ENCODE measurements at places on chromosomes 2 and 18.

DNA sequence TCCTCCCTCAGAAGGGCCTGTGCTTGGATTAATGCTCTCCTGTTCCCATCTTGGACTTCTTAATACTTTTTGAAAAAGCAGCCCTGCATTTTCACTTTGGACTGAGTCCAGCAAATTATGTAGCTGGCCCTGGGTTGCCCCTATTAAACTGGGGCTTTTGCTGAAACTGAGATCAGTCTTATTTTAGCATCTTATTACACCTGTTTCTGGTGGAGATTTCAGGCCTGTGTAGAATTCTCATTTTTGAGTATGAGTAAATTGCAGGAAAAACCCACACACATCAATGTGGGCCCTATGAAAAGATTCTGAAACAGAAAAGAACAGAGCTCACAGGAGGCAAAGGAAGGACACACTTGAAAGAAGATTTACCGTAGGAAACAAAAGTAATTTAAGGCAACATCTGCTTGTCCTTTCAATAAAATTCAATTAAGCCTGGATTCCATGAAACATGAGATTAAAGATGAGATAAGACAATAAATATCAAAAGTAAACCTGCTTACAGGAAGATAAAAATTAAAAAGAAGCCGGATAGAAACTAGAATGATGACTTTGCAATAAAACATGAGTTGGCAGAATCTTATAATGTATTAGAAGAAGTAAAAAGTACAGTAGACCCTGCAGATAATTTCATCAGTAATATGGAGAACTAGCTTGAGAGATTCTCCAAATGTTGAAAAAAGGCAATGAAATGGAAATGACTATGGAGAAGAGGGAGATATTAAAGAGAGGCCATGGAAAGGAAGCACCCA is 90.7 kb upstream of the GCFC2 start:
- no peak for DNase-seq

DNA sequence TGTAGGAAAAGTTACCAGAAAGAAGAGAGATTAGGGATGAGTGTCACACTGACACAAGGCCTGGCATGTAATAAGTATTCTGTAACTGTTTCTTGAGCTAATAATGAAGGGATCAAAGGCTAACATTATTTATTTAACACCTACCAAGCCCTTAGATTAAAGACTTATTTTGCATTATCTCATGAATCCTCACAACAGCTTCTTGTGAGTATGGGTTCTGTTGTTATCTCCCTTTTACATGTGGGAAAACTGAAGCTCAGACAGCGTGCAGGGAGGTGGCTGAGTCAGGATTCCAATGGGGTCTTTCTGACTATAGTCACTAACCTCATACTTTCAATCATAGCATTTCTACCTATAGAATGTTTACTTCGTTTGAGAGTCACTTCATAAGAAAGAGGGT is 79.0 kb upstream of the PROKR1 start:
- DNase-seq, result no peak

DNA sequence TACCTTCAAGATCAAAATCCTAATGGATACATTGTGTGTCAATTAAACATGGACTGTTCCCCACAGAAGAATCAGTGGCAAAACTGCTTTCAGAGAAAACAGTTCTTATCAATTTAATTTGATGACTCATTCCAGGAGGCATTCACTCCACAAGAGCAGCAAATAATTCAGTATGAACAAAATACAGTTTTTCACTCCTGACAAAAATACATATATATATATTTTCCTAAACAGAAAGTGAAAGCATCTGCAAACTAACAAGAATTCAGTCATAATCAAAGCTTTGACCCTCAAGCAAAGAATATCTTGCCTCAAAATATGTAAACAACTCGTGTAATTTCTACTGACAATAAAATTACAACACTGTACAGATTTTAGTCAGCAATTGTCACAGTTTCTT is 685.1 kb upstream of the SLC8A1 start:
- no peak for DNase-seq

DNA sequence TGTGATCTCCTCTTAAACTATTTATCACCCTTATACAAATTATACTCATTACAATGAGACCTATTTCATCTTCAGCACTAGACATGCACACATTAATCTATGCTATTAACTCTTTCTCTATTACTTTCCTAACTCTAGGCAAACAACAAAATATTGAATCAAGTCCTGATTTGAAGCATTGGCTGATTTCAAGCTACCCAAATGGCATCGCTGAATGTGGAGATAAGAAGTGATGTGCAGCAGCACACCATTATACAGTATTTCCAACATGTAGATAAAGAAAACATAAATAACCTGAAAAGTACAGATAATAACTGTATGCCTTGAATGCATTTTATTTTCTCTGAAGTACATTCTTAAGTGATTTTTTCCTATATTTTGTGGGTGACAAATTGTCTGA is 268.6 kb upstream of the GULP1 start:
- DNase-seq, result no peak

DNA sequence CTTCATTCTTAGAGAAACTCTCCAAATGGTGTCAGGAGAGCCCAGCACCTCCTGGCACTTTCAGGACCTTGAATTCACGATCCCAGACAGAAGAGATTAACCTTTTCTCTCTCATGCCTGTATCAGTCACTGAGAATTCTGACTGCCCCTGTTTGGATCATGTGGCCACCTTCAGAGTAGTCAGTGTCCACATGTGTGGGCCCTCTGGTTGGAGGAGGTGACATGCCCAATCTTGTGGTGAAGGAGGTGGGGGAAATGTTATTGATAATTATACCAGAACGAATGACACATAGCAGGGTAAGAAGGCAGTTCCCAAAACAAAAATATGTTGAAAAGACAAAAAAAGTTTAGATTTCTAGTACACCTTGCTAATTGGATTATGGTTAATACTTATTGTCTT is 31.7 kb downstream of the UBXN4 start:
- no peak for DNase-seq

DNA sequence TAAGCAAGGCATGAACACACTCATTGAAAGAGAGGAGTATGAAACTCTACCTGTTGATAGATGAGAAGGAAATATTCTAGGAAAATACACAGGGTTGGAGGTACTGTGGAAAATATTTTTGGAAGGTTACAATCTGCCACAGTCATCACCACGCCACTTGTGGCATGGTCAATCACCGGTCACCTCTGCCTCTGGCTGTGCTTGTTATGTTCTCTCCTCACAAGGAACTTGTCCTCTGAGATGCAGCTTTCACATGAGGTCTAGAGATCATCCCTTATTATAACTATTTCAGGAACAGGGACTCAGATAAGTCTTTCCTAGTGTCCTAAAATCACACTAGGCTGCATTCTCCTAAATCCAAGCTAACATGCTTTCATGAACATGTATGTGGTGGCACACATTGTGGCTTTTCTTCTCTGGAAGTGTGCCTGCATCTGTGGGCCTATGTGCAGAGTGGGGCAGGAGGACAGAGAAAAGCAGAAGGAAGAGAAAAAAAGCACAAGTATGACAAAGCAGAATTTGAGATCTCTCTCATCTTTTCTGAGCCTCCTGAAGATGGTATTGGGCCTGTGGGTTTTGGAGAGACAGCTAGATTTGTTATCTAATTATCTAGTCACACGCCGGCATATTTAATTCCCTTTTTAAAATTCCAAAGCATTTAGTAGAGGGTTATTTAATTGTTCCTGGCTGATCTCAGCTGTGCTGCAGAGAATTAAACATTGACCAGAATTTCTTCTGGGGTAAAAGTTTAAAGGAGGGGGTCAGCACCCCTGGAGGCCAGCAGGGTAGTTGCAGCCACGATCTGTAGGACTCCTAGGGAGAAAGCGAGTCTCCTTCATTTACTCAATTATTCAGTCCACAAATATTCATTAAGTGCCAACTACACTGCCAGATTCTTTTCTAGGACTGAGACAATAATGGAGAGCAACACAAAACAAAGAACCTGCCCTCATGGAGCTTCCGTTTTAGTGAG is 294.6 kb downstream of the RDH14 start:
- no peak for DNase-seq

- DNase-seq, result no peak
These were observed 6.9 kb downstream of the CREG2 start for GRCh38 chr2:101380376-101380775.

DNA sequence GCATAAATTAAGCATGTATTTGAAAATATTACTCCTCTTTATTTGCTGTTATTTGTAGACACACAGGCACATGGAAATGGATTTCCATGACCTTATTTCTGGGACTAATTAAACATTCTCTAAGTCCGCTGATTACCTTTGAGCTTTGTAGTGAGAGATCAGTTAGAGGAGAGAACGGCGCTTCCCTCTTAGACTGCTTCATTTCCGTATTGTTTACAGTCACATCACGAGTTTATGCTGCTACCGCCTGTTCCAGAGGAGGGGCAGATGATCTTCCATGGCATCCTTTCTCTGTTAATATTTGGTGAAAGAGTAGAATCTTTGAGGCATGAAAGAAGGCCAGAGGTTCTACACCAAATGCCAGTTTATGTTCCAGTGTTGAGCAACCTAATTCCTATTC is 404.4 kb downstream of the TRIB2 start:
- no peak for DNase-seq

GRCh38 chr2:75498907-75499306 is 61.8 kb downstream of the EVA1A start:
- DNase-seq, result no peak

GRCh38 chr2:9347411-9347881 is 75.9 kb downstream of the ITGB1BP1 start:
- DNase-seq, result no peak

- DNase-seq, result no peak
These were observed 230.2 kb downstream of the CDCA7 start for GRCh38 chr2:173584676-173585458.

- DNase-seq, result no peak
These were observed 417.4 kb downstream of the TNS1 start for GRCh38 chr2:217585362-217585761.

DNA sequence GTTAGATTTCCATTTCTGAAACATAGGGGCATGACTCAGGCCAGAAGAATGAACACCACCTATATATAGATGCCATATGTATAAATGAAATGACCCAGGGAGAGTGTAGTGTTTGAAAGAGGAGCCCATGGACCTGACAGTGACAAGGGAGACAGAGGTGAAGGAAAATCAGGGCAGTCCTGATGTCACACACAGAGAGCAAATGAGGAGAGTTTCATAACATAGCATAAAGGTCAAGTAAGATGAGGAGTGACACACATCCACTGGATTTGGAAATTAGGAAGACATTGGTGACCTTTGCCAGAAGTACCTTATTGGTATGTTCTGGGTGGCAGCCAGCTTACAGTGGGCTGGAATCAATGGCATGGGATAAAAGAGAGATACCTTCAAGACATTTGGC is 276.7 kb downstream of the ZNF385B start:
- no peak for DNase-seq

DNA sequence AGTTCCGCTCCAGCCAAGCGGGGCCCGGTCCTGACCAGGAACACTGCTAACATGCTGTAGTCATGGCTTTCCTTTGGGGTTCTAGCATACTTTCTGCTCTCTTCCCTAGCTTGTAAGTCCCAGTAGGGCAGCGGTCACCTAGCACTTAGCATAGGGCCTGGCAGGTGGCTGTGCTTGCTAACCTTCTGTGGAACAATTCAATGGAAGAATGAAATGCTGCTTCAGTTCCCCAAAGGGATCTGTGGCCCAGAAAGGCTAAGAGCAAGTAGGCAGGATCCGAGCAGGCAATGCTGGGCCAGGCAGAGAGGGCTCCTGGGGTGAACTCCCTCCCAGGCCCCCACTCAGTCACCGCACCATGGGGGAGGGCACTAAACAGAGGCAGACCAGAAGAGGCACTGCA is 266.8 kb downstream of the CELF4 start:
- no peak for DNase-seq

- DNase-seq, result no peak
These were observed 125.7 kb downstream of the PDE1A start for GRCh38 chr2:182301093-182301492.

DNA sequence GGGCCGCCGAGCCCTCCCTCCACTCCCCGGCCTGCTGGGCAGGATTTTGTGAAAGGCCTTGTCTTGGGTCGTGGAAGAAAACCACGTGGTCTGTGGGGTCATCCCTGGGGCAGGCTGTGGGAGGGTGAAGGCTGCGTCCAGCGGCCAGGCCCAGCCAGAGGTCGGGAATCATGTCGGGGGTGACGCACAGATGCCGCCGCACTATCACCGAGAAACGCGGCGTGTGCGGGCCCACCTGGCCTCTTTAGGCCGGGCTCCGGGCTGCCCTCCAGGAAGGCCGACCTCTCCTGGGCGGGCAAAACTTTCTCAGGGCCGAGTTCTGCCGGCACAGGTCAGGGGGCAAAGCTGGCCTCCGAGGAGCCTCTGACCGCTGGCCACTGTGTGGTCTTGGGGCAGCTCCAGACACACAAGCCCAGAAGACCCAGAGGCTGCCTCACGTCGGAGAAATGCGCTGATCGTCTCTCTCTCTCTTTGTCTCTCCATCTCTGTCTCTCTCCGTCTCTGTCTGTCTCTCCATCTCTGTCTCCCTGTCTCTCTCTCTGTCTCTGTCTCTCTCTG is 28.4 kb downstream of the NFATC1 start:
- DNase-seq, result no peak

GRCh38 chr2:222807431-222807830 is 53.4 kb upstream of the ACSL3 start:
- DNase-seq, result no peak

- DNase-seq, result no peak
These were observed 31.1 kb downstream of the HK2 start for GRCh38 chr2:74864728-74865722.

DNA sequence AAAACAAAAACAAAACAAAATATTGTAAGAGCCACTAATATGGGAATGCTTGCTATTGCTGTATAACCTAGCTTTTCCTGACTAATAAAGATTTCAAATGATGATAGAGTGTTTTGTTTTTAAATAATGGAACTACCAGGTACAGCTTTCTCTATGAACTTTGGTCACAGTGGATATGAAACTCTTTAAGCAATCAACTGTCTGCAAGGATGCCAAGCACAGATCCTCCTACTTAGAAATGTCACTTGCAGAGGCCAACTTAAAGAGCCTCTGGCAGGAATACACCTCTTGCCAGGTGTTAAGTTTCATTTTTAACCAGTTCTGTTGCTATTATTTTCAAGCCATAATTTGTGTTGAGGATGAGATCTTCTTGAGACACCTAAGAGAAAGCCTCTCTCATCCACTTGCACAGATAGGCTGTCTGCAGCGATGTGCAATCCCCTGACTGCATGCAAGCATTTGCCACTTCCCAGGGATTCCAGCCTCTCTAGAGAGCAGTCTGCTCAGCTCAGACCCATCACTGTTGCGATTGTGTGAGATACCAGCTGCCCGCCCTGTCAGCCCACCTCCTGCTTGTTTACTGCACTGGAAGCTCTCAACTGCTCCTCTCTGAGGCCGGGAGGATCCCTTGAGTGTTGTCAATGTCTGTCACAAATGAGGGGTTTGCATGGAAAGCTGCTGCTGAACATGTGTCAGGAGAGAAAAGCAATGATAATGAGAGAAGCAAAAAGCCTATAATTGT is 86.1 kb upstream of the SCG2 start:
- no peak for DNase-seq

- no peak for DNase-seq
These were observed 56.0 kb downstream of the HDAC4 start for GRCh38 chr2:239344857-239345216.

DNA sequence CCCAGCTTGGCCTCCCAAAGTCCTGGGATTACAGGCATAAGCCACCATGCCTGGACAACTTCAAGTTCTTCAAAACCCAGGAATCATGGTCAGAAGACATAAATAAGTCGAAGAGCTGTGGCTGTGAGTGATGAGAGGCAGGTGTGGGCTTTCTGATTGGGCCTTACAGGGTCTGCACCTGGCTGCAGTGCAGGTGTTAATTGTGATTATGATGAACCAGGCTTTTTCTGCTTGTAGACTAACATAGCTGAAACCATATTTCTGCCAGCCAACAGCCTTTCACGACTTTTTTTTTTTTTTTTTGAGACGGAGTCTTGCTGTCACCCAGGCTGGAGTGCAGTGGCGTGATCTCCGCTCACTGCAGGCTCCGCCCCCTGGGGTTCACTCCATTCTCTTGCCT is 14.9 kb upstream of the DTNB start:
- DNase-seq, result no peak

Measured in stimulated activated CD8-positive, alpha-beta memory T cell treated with anti-CD3 and anti-CD28 coated beads, Interleukin-7, amount 100 ng/mL, for 1 hour (primary cell).